ENCODE measurements at places on chromosomes 3 and 15.

GRCh38 chr3:45100981-45101407 lies 45.2 kb downstream of the CDCP1 start:
- no peak for DNase-seq

DNA sequence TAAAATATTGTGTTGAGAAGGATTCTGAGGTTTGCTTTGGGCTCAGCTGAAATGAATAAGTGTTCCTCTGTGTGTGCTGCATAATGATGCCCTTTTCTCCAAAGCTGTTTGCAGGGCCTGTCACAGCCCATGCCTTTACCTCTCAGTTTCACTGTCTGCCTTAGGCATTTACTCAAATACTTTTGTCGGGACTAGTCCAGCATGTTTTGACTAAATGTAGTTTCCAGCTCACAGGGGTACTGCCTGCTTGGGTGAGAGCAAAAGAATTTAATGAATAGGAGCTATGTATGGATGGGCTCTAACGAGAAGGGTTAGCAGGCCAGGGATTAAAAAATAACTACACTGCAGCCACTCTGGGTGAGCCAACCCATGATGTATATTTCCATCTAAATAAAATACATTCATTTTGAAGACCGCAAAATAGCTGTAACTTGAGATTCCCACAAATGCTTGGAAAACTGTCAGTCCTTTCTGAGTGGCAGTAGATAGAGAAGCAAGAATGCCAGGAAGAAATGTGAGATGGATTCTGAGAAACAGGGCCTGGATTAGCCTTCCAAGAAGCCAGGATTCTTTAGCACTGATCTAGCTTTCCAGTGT lies 549.2 kb upstream of the TBL1XR1 start:
- no peak for DNase-seq

DNA sequence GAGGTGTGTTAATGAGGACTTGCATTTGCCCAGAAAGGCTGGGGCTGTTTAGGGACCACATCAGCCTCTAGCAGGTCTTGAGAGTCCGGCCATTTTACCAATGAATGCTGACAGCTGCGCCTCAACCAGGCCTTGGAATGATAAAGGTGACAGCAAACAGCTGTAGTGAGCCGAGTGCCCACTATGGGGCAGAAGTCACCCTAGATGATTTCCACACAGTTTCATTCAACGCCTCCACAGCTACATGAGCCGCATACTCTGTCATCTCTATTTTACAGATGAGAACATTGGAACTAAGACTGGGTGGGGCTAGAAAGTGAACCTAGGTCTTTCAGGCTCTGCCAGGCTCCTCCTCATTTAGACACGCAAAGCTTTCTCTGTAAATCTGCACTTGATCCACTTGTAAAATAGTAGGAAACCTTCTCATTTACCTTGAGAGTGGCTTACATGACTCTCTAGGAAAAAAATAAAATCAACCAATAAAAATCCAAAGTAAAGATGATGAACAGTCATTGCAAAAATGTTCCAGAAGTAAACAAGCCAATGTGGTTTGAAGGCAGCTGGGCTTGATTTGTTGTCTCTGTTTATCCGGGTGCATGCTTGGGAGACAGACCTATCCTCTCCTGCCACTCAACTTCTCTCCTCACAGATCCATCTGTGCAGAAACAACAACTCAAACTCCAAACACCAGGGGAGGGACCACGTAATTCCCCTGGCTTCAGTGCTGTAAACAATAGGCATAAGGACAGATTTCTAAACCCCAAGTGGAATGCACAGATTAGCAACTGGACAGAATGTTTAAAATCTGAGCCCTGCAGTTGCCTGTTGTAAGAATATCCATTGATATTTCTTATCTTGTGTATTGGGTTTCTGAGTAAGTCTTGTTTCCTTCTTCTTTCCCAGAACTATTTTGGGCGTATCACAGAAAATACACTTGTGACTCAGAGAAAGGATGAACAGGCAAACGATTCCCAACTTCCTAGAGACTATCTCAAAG lies 31.5 kb upstream of the LDHAL6B start:
- no peak for DNase-seq

DNA sequence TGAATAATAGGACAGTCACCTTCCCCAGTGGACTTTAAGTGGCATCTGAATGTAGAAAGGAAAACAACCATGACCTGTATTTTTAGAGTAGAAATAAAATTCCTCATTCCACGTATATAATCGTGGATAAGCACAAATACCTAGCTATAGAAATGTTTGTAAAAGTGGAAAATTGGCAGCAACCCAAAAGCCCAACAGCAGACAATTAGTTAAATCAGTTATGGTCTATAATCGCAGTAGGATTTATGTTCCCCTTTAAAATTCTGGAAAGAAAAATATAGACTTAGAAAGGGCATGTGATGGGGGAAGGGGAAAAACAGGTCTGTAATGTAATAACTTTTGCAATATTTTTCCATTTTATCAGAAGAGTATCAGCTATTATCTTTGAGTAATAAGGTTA lies 241.9 kb upstream of the ST8SIA2 start:
- no peak for DNase-seq

- DNase-seq = no peak
Observed at GRCh38 chr15:64373360-64373759, 7.9 kb downstream of the PCLAF start.

GRCh38 chr3:45565342-45565741 lies 29.2 kb upstream of the LIMD1 start:
- no peak for DNase-seq

- DNase-seq = no peak
Observed at GRCh38 chr3:122929188-122930062, 98.1 kb downstream of the SEMA5B start.

- DNase-seq = no peak
Observed at GRCh38 chr15:80191897-80192595, 39.2 kb downstream of the FAH start.

- DNase-seq = no peak
Observed at GRCh38 chr3:38115645-38116427, 21.1 kb downstream of the ACAA1 start.

DNA sequence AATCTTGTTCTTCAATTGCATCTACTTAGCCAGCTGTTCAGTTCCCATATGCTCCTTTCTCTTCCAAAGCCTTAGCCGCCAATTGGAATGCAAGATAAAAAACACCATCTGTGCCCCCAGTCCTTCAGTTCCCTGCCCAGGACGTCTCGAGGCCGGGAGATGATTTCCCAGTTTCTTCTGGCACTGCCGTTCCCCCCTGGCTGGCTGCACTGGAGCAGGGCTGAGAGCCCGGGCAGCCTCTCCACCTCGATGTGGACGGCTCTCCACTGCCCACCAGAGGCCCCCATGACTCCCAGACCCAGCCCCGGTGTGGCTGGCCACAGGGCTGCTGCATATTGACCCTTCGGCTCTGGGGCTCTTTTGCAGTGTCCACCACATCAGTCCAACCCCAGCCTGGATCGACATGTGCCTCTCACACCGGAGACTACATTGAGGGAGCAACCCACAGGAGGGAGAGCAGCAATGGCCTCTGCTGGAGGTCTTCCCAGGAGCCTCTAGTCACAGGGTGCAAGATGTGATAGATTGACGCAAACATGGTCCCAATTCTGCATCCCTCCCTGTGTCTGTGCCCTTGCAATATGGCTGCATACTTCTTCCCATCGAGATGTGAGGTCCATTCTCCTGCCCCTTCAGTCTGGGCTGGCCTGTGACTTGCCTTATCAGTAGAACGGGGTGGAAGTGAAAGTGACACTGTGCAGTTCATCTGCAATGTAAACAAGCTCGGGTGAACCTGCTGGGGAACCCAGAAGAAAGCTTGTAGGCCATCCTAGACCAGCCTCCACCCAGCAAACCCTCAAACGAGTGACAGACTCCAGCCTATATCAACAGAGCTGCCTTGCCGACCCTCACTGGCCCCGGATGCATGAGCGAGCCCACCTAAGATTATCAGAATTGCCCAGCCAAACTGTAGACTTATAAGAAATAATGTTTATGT lies 52.3 kb upstream of the PRR20G start:
- DNase-seq = no peak

GRCh38 chr3:153919773-153920172 lies 201.4 kb upstream of the ARHGEF26 start:
- DNase-seq = no peak

DNA sequence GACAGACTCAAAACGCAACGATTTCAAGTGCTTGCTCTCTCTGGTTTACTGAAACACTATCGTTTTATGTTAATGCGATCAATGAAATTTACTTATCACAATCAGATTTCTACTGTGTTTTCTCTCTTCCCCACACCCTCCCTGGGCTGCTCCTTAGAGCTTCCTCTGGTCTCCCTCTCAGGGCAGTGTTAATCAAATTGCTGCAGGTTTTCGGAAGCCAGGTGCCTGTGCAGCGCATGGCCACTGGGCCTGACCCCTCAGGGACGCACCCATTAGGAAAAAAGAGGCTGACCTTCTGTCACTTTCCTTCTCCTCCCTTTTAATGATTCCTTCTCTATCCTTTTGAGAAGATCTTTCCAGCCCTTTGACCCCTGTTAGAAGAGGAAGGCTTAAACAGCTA lies 134.5 kb upstream of the ONECUT1 start:
- no peak for DNase-seq

- DNase-seq = no peak
Observed at GRCh38 chr3:115186351-115187148, 39.5 kb upstream of the ZBTB20 start.

- peak; percentile 56 for DNase-seq
Observed at GRCh38 chr3:39378088-39378487, 5.1 kb upstream of the SLC25A38 start.

- no peak for DNase-seq
Observed at GRCh38 chr3:115549071-115549470, 74.2 kb upstream of the GAP43 start.

DNA sequence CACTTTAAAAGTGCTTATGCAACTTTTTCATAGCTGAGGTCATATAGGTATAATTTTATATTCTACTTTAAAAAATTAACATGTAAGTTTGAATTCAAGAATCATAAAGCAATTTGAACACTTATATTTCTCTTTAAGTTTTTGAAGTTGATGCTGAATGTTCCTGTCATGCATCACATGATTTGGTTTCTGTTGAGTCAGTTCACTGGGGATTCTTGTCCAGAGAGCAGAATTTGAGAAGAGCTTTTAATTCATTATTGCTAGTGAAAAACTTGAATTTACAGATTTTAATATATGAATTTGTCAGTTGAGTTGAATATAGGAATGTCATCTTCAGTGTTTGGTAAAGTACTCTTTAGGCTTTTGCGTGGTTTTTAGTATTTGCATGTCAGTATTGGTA lies 7.9 kb downstream of the SLC25A26 start:
- no peak for DNase-seq

DNA sequence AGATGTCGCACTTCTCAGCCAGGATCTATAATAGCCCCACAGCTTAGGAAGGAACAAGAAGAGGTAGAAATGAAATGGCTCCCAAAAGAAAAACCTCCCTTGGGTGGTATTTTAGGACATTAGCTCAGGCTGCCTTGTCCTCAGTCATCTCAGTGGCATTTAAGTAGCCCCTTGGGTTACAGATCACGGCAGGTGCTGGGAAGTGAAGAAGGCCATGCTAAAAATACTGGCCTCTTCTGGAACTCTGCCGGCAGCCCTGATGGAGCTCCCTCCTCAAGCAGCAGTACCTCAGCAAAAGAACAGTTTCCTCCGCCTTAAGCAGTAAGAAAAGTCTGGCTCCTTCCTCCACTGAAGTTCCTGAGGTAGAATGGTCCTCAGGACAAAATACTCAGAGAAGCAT lies 7.3 kb upstream of the TPM1 start:
- no peak for DNase-seq

DNA sequence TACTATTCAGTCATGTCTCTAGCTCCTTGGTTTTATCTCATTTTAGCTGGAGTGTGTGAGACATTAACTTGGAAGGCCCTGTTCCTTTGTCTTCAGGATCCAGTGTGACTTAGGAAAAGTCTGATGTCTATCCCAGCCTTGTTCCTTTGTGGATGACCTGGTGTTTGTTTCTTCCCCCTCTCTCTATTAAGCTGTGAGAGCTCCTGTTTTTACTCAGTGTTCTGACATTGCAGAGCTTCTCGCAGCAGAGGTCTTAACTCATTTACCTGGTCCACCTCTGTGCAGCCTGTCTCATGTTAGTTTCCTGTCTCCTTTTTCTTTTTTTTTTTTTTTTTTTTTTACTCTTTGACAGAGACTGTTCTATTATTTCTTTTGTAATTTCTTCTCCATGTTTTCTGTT lies 43.1 kb downstream of the KLF13 start:
- no peak for DNase-seq

- DNase-seq = no peak
Observed at GRCh38 chr15:92907896-92908712, 8.0 kb downstream of the CHD2 start.

DNA sequence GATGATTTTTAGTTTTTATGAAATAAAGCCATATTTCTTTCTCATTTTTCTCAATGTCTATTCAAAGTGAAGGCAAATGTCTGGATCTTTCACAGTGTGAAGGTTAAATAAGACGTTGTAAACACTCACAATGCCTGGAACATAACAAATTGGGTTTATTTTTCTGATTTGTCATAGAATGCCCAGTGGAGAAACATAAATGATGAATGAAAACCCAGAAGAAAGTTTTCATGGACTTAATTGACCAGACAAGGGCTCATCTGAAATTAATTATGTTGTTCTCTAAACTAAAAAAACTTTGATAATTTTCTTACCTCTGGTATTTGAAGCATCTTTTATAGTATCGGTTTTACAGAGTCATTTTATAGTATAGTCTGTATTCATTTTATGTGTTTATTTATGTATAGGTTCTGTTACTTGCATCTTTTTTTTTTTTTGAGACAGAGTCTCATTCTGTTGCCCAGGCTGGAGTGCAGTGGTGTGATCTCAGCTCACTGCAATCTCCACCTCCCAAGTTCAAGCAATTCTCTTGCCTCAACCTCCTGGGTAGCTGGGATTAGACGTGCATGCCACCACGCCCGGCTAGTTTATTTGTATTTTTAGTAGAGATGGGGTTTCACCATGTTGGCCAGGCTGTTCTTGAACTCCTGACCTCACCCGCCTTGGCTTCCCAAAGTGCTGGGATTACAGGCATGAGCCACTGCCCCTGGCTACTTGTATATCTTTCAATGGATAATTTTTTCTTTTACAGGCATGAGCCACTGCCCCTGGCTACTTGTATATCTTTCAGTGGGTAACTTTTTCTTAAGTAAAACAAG lies 15.1 kb upstream of the BNIP2 start:
- no peak for DNase-seq

- no peak for DNase-seq
Observed at GRCh38 chr3:184687363-184688015, 24.4 kb downstream of the MAGEF1 start.

DNA sequence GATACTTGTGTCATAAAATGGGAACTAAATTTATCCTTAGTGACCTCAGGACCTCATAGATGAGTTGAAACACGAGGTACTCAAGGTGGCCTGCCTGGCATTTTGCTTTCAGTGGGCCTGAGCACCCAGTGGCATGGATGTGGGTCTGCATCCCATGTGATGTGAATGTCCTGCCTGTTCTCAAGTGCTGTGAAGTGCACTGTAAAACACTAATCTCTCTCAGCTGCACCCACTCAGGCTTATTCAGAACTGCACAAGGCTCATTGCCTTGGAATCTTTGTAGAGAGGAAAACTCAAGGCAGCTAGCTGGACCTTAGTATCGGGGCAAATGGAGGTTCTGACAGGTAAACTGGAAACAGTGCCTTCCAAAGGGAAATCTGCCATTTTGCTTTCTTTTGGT lies 767.0 kb downstream of the TUSC7 start:
- DNase-seq = no peak

- no peak for DNase-seq
Observed at GRCh38 chr3:4687596-4687995, 194.4 kb downstream of the ITPR1 start.

- DNase-seq = no peak
Observed at GRCh38 chr15:34655326-34655725, 71.9 kb upstream of the GOLGA8B start.
